CD4-positive, alpha-beta T cell treated with Interleukin-4 for 4 hours (primary cell): ENCODE measurements at places on chromosomes 4 and X.

- no peak for DNase-seq
These were observed 18.0 kb downstream of the MAN2B2 start for GRCh38 chr4:6592804-6593563.

- DNase-seq, result peak; percentile 22
These were observed 255.1 kb upstream of the GPC4 start for GRCh38 chrX:133670383-133670782.

DNA sequence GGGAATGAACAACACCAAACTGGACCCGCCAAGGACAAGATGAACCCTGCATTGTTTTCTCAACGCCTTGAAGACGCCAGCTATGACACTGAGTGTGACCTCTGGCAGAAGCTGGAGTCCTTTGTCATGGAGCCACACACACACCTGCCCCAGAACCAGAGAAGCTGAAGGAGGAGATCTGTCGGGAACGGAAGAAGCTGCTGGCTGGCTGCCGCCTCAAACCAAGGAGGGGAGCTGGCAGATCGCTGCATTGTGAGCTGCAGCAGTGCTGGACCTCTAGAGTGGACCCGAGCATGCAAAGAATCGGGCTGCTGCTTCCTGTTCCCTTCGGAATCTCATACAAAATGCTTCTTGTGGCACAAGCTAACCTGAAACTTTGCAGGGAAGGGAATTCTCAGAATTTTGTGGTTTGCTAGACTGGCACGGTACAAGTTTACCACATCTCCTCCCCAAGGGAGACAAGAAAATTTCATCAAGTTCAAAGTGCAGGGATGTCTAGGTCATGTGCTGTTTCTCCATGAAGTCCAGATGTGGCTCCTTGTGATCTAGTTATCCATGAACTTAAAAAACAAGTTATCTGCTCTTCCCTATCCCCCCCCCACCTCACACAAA is 23.4 kb upstream of the GLRB start:
- no peak for DNase-seq

GRCh38 chr4:124079174-124079780 is 633.3 kb downstream of the ANKRD50 start:
- DNase-seq, result no peak

GRCh38 chr4:86482306-86483172 is 111.6 kb upstream of the PTPN13 start:
- no peak for DNase-seq

- no peak for DNase-seq
These were observed 615.1 kb downstream of the ANKRD50 start for GRCh38 chr4:124097447-124097846.

DNA sequence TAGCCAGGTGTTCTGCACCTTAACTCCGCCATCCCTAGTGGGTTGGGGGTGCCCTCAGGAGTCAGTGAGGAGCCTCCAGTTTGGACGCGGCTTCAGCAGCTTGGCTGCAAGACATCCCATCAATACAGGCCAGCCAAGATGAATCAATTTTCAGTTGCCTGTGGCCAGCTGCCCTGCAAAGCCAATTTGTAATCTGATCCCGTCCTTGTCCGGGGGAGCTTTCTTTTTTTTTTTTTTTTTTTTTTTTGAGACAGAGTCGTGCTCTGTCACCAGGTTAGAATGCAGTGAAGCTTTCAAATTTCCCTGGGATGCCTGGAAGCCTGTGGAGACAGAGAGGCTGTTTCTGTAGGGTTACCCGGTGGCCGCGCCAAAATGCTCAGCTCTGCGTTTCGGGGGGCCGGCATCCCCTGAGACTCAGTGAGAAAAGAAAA is 192.5 kb downstream of the ASMT start:
- DNase-seq, result no peak

GRCh38 chr4:10205223-10205622 is 88.6 kb upstream of the WDR1 start:
- DNase-seq, result no peak

DNA sequence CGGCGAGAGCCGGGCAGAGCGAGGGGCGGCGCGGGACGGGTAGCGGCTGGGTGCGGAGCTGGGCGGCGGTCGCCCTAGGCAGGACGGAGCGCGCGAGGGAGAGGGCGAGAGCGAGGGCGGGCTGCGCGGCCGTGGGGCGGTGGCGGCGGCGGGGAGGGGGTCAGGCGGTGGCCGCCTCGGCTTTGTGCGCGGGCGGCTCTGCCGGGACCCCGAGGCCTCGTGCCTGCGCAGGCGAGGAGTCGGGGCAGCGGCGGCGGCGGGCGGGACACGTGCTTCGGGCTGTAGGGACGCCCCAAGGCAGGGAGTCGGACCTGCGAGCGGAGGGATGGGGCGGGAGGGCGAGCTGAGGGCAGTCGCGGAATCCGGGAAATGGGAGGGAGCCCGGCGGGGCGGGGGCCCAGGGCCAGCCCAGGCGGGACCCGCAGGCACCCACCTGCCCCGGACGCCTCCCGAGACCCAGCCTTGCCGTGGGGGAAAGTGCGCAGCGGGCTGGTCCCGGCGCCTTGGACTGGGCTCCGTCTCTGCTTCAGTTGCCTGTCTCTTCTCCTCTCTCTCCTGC is 465 bp downstream of the BMPR1B start:
- DNase-seq, result no peak

- no peak for DNase-seq
These were observed 121.7 kb downstream of the PDS5A start for GRCh38 chr4:39855909-39856512.

- DNase-seq, result no peak
These were observed 60.0 kb downstream of the FHIP1A start for GRCh38 chr4:151468715-151469696.

- DNase-seq, result no peak
These were observed 980.8 kb upstream of the GRID2 start for GRCh38 chr4:91322961-91323360.

DNA sequence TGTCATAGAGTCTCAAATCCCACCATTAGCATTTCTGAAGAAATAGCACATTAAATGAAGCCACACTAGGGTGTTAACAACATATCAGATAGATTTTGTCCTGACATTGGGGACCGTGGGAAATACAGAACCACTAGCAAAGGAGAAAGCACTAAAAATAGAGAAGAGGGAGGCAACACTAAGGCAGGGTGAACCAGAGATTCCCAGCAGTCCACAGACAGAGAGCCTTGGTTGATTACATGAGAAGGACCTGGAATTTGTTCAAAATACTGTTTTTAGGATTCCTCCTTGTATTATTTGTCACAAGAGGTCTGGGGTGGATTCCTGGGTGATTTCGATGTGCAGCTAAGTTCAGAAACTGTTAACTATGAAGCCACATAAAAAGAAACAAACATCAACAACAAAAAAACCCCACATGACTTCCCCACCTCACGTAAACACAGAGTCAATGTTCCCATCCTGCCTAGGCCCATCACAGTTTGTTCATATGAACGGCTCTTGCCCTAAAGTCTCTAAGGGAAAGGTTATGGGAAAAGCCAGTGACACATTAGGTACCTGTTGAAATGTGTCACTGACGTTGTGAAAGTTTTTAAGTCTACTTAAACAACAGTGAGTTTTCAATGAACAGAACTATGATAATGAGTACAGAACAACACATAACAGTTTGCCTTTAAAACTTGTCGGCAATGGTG is 23.6 kb upstream of the GRSF1 start:
- no peak for DNase-seq

DNA sequence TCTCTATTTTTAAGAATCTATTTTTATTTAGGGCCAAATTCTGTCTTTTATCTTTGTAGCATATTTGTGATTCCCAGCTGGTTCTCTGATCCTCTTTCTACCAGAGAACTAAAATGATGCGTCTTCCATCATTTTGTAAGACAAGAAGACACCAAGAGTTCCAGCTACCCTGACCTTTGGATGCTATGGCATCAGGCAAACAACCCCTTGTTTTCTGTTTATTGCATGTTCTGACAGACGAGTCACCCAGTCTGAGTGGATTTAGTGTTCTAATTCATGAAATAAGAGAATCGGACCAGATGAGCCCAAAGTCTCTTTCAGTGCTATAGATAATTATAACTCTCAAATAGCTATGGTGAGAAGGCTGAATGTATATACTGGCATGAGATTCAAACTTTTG is 69.7 kb downstream of the ZFYVE28 start:
- no peak for DNase-seq

GRCh38 chr4:79584902-79585301 is 176.9 kb upstream of the GK2 start:
- DNase-seq, result no peak

- no peak for DNase-seq
These were observed 210.0 kb downstream of the QDPR start for GRCh38 chr4:17301869-17302268.

- DNase-seq, result no peak
These were observed 85.4 kb downstream of the GPRIN3 start for GRCh38 chr4:89222170-89222569.

DNA sequence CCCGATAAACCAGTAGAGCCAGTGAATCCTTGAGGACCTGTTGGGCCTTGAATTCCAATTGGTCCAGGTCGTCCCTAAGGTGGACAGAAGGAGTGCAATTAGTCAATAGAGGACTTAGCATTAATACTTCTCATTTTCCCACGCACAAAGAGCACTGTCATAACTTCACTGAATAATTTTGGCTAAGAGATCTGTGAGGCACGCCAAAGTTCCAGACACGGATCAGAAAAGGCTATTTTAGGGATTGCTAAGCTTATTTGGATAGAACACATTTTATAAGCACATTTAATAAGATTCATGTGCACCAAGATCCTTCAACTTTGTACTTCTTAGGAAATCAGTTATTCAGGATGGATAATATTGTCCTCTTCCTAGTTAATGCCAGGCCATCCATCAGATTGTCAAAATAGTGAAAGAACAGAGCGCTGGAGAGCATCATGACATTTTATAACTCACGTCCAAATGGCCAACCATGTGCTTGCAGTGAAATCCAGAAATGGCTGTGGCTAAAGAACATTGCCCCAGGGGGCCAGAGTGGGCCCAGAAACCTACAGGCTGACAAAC is 129.8 kb downstream of the ATG4A start:
- no peak for DNase-seq

- DNase-seq, result no peak
These were observed 3.4 kb downstream of the SPATA4 start for GRCh38 chr4:176191974-176192373.

DNA sequence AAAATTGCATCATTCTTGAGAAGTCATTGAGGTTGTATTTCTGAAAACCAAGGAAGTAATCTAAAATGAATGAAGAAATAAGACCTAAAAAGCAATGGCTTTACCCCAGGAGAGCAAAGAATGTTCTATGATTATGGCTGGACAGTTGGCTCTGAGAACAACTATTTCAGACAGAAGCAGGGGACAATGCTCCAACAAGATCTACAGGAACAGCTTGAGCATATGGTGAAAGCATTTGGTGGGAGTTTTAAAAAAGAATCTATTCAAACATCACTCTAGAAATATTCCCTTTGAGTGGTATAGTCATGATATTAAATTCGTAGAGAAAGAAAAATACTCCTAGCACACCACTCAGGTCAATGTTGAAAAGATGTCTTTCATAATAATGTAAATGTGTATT is 26.7 kb downstream of the DYNLT3 start:
- DNase-seq, result no peak

- DNase-seq, result peak; percentile 39
These were observed 80.6 kb downstream of the PBDC1 start for GRCh38 chrX:76253432-76253831.

- peak; percentile 34 for DNase-seq
These were observed 37.9 kb upstream of the PAPSS1 start for GRCh38 chr4:107757864-107758476.

- DNase-seq, result no peak
These were observed 12.2 kb upstream of the FGF2 start for GRCh38 chr4:122814426-122814825.

DNA sequence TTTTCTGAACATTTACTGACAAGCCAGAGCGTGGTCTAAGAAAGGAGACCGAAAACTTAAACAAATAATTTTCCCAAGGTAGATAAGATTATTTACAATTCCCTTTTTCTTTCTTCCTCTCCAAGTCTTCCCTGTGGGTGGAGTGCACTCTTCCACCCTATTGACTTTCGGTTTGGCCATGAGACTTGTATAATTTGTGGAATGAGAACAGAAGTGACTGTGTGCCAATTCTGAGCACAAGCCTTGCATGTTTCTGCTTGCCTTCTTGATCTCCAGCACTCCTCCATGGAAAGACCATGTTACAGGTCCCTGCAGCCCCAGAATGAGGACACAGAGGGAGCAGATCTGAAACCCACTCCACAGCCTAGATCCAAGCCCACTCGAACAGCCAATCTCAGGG is 150.0 kb upstream of the HPGD start:
- DNase-seq, result no peak

DNA sequence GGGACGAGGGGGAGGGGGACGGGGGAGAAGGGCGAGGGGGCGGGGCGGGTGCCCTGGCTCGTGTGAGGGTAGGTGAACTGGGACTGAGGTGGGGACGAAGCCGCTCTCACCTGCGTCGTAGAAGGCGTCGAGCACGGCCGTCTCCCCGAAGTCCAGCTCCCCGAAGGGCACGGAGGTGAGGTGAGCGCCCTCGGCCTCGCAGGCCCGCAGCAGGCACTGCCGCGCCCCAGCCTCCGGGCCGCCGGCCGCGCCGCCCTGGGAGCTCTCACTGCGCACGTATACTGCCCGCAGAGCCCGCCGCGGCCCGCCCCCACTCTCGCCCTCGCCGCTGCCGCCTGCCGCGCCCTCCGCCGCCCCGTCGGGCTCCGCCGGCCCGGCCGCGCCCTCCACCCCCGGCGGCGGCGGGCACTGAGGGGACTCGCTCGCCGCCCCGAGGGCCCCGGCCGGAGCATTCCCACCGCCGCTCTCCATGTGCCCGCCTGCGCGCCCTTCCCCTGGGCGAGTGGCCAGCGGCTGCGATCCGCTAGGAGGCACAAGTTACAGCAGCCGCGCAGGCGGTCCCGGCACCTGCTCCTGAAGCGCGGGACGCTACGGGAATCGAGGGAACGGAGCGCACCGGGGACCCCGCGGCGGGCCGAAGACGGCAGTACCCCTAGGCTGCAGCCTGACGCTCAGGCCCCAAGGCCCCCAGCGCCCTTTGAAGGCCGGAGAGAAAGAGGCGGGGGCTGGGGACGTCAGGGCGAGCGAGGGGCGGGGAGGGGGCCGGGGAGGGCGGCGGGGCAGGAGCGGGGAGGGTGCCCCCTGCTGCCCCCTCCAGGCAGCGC is at the start of gene MAP3K15:
TSS of gene MAP3K15 (minus strand) at position 718 of the 824 bp plus-strand sequence. CDS start at position 471, 247 bp downstream.
- no peak for DNase-seq

DNA sequence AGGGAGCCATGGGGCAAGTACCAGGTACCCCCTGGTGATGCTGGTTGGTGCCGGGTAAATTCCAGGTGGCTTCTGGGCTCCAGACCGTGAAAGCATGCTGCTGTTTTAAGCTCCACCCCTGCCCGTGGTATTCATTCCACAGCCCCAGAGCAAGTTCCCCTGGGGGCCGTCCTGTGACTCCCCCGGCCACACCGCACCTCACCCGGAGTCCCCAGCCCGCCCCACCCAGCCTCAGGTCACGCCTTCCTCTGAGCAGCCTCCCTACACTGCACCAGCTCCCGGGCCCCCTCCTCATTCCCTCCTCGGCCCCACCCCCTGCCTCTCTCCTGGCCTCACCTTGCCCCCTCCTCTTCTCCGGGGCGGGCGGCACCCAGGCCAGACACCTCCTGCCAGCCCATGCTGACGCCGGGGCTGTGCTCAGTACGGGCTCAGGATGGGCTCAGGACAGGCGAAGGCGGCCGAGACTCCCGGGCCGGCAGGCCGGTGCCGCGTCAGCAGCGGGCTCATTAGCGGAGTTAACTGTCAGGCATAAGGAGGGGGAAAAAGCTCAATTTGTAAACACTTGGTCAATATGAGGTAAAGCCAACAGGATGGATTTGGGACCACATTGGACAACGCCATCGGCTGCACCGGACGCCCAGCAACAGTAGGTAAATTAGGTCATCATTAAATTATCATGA is 127.4 kb downstream of the FAM53A start:
- DNase-seq, result no peak

- DNase-seq, result no peak
These were observed 166.8 kb downstream of the COL4A6 start for GRCh38 chrX:108271397-108271787.
